ENCODE measurements at places on chromosomes 2 and 18.

DNA sequence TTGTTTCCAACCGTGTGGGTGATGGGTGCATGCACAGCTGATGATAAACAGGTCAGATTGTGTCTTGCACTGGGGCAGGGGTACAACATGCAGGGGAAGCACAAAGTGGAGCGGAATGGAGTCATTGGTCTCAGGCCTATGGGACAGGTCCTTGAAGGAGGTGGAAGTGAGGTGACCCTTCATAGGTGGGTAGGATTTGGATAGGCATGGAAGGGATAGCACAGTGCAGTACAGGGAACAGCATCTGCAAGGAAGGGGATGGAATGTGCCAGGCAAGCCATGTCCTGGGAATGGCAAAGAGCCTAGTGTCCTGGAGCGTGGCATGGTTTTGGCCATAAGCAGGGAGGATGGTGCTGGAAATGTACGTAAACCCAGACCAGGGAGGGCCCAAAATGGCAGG is 143.9 kb downstream of the CAPN13 start:
- H3K36me3 ChIP-seq, result peaks cover 4% of the 10 kb centered on the region
- H3K27ac ChIP-seq, result no peak overlapping the region
- no peak for DNase-seq
- H3K4me1 ChIP-seq, result no peaks in the 10 kb centered on the region
- H3K4me3 ChIP-seq, result no peak overlapping the region

- no peak for DNase-seq
- peaks cover 13% of the 10 kb centered on the region for H3K4me1 ChIP-seq
- H3K27me3 ChIP-seq, result no peaks in the 10 kb centered on the region
- H3K4me3 ChIP-seq, result no peak overlapping the region
- H3K27ac ChIP-seq, result no peak overlapping the region
- peaks cover 22% of the 10 kb centered on the region for H3K36me3 ChIP-seq
Observed at GRCh38 chr2:160294339-160294803, 94.3 kb upstream of the ITGB6 start.

- H3K27ac ChIP-seq, result no peak overlapping the region
- no peaks in the 10 kb centered on the region for H3K27me3 ChIP-seq
- H3K36me3 ChIP-seq, result no peaks in the 10 kb centered on the region
- H3K4me3 ChIP-seq, result no peak overlapping the region
Observed at GRCh38 chr2:28484835-28485234, 11.0 kb upstream of the PLB1 start.

GRCh38 chr2:63983986-63984605 is 35.1 kb downstream of the VPS54 start:
- H3K36me3 ChIP-seq, result peaks cover 18% of the 10 kb centered on the region
- H3K4me3 ChIP-seq, result no peak overlapping the region
- H3K27me3 ChIP-seq, result no peaks in the 10 kb centered on the region

DNA sequence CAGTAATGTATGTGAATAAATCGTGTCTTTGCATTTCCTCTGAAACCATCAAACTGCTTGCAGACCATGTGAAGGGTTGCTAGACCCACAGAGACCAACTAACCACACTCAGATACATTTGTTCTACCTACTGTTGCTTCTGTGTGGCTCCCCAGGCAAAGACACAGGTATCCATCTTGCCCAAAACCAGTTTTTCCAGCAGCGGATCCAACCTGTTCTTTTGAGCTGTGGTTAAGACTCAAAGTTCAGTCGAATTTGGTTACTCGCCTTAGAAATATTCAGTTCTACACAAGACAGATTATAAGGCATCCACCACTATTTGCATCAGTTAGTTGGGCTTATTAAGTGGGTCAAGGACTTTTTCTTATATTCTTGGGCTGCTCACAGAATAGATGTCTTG is 276.2 kb upstream of the EPHA4 start:
- H3K27ac ChIP-seq, result no peak overlapping the region
- H3K4me3 ChIP-seq, result no peak overlapping the region
- peaks cover 14% of the 10 kb centered on the region for H3K4me1 ChIP-seq
- H3K36me3 ChIP-seq, result no peaks in the 10 kb centered on the region
- DNase-seq, result no peak
